ENCODE measurements at places on chromosomes 3 and 15.

- no peak for DNase-seq
These were observed 6.0 kb downstream of the MINDY2 start for GRCh38 chr15:58777107-58777506.

DNA sequence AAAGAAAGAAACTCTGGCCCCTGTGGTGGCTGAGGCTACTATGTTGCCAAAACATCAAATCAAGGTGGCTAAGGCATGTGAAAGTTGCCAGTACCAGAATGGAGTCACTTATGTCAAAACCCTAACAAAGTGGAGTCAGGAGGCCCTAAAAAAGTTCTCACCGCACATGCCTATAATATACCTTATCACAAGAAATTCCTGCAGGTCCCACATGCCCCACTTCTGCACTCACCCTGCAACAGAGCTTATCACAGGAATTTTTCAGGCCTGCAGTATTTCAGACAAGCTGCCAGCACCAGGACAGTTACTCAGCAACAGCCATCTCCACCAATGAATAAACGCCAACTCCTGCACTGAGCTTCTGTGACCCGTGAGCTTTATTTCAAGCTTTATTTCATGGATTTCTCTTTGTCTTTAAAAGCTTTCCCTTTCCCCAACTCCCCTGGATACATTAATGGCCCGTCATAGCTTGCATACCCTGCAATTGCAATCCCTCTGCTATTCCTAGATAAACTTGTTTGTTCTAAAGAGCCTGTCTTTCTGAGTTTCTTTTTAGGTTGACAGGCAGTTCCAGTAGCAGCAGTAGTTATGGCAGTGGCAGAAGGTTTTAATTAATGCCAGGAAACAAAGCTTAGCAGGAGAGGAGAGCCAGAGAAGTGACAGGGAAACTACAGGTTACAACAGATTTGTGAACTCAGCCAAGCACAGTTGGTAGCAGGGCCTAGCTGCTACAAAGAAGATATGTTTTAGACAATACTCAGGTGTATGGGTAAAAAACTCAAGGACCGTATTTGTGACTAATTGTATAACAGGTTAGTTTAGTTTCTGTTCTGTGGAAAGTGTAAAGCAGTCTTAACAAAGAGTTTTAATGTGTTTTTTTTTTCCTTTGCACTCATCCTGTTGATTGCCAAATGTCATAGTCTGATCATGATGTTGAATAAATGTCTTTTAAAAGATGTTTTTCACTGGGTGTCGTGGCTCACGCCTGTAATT, 15.9 kb upstream of the TMEM42 start:
- DNase-seq: no peak

- no peak for DNase-seq
These were observed 140.6 kb upstream of the TMCO5A start for GRCh38 chr15:37793851-37794250.

- DNase-seq: no peak
These were observed 39.5 kb downstream of the CADPS start for GRCh38 chr3:62835554-62836236.

DNA sequence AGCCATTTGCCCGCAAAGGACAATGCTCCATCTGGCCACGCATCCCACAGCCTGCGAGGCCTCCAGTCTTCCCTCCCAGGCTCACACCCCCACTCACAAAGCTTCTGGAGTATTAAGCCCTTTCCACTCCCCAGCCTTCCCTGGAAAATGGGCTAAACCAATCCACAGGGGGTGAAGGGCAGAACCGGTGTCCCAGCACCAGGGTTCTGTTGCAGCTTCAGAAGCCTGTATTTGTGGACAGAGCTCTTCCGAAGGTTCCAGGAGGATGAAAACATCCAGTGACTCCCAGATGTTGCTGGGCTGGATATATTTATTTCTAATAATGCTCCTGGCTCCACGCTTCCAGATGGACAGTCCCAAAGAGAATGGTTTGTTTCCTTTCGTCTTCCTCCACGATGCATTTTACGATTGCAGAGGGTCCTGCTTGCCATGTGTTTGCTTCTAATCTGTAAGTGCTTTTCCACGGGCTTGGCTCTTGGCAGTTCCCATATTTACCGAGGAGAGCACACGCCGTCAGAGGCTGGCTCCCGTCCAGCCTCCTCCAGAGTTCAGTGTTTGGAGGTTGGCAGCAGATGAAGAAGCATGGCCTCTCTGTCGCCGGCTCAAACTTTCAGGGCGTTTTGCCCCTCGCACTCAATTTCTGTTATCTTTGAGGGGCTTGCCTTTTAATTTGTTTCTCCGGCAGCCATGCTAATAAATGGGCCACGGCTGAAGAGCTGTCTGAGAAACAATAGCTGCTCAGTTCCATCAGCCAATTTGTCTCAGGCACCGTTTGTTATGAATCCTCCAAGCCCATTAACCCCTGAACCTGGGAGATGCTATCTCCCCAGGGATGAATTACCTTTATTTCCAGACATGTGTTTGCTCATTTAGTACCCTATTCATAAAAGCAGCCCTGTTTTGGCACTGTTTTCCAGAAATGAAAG, 367.9 kb upstream of the PROK2 start:
- peak; percentile 88 for DNase-seq

GRCh38 chr3:111848283-111848682, 10.8 kb upstream of the PHLDB2 start:
- no peak for DNase-seq

- DNase-seq: no peak
These were observed 7.8 kb upstream of the GPR171 start for GRCh38 chr3:151210676-151211381.

DNA sequence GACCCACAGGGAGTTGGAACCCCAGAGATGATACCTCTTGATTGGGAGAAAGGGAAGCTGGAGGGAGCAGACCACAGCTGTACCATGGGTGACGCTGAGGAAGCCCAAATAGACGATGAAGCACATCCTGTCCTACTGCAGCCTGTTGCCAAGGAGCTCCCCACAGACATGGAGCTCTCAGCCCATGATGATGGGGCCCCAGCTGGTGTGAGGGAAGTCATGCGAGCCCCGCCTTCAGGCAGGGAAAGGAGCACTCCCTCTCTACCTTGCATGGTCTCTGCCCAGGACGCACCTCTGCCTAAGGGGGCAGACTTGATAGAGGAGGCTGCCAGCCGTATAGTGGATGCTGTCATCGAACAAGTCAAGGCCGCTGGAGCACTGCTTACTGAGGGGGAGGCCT, 201.1 kb downstream of the AKAP13 start:
- DNase-seq: no peak

- DNase-seq: no peak
These were observed 85.3 kb downstream of the LRRK1 start for GRCh38 chr15:101004500-101004899.

DNA sequence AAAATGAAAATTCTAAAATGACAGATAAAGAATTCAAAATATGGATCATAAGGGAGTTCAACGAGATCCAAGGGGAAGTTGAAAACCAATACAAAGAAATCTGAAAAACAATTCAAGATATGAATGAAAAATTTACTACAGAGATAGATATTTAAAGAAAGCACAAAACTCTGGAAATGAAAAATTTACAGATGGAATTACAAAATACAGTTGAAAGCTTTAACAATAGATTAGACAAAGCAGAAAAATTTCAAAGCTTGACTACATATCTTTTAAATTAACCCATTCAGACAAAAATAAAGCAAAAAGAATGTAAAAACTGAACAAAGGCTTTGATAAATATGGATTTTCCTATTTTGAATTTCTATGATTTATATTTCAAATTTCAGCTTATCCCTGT, 211.1 kb downstream of the SLC9A9 start:
- DNase-seq: no peak

DNA sequence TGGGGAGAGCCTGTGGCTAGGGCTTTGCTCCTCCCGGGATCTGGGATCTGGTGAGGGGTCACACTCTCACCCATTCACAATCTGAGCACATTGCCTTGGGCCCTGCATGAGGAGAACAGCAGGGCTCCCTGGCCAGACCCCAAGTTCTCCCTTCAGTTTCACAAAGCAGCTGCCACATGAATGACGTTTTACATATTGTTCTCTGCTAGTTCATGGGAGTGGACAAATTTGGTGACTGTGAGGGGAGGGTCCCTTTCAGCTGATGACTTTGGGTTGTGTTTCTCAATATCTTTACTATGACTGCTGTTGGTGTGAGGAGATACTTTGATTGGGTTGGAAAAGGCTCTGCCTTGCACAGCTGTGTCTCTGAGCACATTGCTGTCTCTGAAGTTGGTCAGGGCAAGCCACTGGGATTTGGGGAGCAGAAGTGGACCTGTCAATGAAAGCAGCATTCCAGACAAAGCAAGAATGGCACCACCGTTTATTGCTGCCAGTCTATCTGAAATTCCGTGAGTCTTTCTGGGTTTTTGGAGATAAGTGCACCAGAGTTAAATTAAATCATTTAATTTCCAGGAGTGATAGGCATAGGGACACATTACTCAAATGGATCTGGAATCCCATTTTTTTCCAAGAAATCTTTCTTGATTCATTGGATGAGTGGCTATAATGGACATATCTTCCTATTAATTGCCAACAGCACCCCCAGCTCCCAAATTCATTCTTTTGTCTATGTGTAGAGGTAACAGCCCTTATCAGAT, 10.3 kb downstream of the TIMP4 start:
- no peak for DNase-seq

GRCh38 chr3:170865209-170866094, 4.5 kb downstream of the RPL22L1 start:
- no peak for DNase-seq

GRCh38 chr15:31070867-31071266, 30.7 kb downstream of the TRPM1 start:
- no peak for DNase-seq

- DNase-seq: no peak
These were observed 49.7 kb upstream of the GPD1L start for GRCh38 chr3:32056559-32057290.

DNA sequence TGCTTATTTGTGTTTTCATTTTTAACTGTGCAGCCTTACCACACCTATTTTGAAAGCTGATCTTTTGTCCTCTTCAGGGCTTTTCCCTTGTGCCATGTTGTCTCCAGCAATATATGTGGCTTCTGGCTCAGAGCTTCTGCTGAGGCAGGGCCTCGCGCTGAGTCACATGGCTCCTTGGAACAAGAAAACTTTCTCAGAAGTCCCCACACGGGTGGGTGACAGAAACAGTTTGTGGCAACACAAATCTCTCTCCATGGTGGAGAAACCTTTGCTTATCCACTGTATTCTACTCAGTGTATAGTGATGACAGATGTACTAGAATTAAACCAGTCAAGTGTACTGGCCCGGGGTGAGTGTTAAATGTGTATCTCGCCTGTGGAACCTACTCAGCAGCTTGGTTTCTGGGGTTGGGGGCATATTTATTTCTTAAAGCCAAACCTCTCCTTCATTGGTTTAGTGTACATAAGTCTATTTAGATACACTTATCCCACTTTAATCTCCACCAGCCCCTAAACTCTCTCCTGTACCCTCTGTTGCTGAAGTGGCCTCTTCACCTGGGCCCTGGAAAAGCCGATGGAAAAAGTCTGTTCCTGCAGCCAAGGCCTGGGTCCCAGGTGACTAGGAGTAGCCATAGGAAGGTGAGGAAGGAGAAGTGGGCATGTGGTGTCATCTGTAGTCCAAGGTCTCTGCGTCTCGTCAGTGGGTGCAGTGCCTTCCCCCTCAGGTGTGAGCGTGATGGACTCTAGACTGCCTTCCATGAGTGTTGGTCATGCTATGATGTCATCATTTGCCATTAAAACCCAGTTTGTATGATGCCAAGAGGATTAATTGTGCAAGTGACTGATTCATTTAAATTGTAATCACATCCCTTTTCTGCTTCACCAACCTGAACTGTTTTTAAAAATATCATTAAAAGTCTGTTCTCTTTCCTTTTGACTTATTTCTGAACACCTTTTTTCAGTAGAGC, 3.2 kb upstream of the FBXL22 start:
- DNase-seq: no peak

GRCh38 chr15:70351941-70352774, 254.4 kb upstream of the TLE3 start:
- DNase-seq: no peak

DNA sequence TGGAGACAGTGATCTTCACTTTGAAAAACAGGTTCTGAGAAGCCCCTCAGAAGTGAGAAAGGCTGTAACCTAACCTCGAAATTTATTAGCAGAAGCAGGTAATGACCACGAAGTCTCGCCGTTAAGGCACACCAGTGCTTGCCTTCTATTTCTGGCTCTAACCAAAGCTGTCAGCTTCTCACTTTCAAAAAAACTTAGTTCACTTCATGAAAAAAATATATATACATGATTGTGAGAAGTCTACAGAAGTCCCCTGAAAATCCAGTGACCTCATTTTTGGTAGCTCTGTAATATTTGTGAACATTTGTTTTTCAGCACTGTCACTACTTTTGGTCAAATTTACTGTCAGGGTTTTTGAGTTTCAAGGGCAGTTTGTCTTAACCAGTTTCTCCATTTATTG, 19.1 kb upstream of the AKAP13 start:
- no peak for DNase-seq

GRCh38 chr3:95351158-95351557, 1288.3 kb downstream of the NSUN3 start:
- DNase-seq: no peak

GRCh38 chr3:186880406-186880805, 37.9 kb downstream of the ADIPOQ start:
- DNase-seq: no peak

DNA sequence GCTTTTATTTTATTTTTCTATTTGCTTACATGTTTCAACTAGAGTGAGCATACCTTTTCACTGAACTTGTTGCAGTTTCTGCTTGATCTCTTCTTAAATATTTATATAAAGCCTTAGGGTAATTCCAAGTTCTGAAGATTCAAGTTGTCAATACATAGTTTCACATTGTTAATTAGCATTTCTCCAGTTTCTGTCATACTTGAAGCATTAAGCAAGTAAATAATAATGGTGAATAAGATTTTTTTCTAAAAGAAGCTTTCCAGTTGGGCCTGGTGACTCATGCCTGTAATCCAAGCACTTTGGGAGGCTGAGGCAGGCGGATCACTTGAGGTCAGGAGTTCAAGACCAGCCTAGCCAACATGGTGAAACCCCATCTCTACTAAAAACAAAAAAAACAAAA, 53.9 kb downstream of the CALML4 start:
- DNase-seq: no peak

DNA sequence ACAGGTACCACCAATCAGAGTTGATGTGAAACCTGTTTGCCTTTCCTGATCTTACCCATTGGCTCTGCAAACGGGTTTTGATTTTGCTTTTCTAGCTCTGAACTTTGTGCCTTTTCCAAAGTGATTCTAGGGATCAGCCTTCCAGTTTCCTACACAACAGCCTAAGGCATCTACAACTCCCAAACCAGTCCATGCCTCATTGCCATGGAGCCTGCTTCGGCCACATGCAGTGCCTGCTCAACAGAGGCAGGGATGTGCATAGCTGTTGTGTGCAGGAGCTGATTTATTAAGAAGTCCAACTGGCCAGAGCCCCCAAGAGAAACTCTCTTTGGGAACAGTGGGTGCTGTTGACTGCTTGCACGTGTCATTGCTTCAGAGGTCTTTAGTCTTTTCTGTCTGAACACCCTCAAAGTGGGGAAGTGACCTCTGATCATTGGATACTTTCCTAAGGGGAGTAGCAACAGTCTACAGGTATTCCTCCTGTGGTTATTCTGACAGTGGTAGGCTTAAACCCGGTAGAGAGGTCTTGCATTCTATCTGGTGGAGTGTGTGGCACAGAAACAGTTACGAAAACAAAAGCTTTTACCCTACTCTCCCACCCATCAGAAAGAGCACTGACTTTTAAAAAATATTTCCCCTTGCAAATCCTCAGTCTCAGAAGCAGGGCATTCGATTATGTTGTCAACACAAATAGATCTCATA, 36.6 kb upstream of the THSD4 start:
- no peak for DNase-seq

Measured in pons (tissue), 1 donor.